ENCODE measurements at places on chromosomes 13 and 19.

- DNase-seq, result no peak
Observed at GRCh38 chr19:39370735-39371134, 20.2 kb downstream of the PAF1 start.

DNA sequence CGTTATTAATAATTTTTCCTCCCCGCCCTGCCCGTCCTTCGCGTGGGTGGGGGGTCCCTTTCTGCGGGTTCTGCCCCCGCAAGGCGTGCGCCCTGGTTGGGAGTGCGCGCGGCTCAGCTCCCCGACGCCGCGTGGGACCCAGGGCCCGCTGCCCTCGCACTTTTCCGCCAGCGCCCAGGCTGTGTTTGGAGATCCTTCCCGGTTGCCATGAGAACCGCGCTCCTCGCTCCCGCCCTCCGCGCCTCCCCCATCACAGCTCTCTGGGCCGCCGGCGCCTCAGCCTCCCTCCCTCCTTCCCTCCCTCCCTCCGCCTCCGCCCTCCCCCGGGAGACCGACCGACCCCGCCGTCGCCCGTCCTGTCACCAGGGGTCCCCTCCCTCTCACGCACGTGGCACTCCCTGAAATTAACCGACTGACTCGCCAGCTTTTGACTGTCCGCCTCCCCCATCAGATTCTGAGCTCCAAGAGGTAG, 2.4 kb upstream of the SSBP4 start:
- DNase-seq, result peak; percentile 83

GRCh38 chr19:45070861-45071544, 5.3 kb downstream of the ZNF296 start:
- no peak for DNase-seq

GRCh38 chr13:35157143-35157755, 215.2 kb downstream of the NBEA start:
- DNase-seq, result peak; percentile 51

- no peak for DNase-seq
Observed at GRCh38 chr19:56687031-56687430, 15.5 kb upstream of the ZNF835 start.

GRCh38 chr19:57903618-57904184, 12.7 kb downstream of the ZNF417 start:
- DNase-seq, result no peak

GRCh38 chr19:925526-926322, at the start of gene ARID3A:
ARID3A (plus strand) TSS chr19:926035; CDS start chr19:929529, 3,494 bp downstream.
- peak; percentile 79 for DNase-seq

DNA sequence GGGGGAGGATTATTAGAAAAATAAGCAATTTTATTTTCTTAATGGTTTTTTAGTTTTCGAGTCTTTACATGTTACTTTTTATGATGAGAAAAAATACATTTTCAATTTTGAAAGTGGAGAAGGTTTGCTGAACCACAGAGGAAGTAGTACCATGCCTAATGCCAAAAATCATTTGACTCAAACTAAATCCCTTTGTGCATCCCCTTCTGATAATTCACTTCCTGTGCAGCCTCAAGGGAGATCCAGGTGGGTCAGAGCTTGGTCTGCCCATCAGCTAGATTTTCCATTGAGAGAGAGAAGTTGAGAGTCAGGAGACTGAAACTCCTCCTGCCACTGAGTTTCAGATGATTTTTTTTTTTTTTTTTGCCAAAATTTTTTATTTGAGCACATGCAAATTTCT, 571.7 kb downstream of the LIG4 start:
- DNase-seq, result no peak

- DNase-seq, result peak; percentile 75
Observed at GRCh38 chr13:27403203-27403678, 21.2 kb upstream of the GTF3A start.

DNA sequence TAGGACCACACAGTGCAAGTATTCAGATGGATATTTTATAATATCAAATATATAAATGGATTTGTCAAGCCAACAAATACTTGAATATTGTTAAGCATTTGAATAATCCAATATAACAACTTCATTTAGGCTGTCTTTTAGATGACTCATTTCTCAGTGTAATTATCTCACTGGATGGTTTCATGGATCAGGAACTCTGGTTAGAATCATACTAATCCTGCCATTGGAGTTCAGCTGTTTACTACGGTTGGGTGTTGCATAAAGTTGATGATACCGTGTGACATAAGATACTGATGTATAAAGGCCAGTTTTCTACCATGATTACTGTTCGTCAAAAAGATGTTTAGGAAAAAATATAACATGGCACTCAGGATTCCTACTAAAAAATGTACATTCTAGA, 196.3 kb downstream of the TSHZ3 start:
- DNase-seq, result no peak

- DNase-seq, result peak; percentile 28
Observed at GRCh38 chr19:54653181-54653809, 9.5 kb upstream of the LILRB4 start.

DNA sequence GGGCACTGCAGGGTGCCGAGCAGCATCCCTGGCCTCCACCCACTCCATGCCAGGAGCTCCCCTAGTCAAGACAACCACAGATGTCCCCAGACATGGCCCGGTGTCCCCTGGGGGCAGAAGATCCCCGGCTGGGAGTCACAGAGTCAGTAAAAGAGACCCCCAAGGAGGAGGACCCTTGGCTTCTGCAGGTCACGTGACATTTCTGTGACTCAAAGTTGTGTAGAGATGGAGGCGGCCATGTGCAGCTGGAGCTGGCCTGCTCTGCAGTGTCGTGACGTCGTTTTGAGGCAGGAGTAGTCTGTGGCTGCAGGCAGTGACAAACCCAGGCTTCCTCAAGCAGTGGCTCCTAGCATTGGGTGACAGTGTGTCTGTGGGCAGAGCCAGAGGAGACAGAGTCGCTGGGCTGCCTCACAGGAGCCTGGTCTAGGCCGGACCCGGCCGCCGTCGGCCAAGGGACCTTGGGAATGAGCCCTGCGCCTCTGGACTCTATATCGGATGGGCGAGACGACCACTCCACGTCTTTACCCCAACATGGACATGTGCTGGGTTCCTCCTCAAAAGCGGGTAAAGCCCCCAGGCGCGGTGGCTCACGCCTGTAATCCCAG, 7.7 kb upstream of the DIRAS1 start:
- no peak for DNase-seq

- DNase-seq, result peak; percentile 62
Observed at GRCh38 chr13:48975101-48975855, 434 bp upstream of the FNDC3A start.

GRCh38 chr13:44967704-44968433, 21.4 kb downstream of the NUFIP1 start:
- DNase-seq, result no peak

DNA sequence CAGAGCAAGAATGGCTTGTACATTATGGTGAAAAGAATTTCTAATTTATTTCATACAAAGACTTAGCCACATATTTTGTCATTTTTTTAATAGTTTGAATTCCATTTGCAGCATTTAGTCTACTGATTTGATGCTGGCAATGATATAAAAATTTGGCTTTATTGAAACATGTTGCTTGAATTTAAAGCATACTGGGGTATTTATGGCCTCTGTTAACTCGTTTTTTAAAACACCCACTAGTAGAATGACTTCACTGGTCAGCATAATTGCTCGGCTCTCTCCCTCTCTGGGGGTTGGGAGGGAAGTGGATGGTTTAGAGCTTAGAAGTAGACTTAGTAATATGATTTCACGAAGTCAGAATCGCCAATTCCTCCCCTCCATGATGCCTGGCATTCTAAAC, 354.9 kb upstream of the HTR2A start:
- DNase-seq, result no peak

- peak; percentile 62 for DNase-seq
Observed at GRCh38 chr13:26184791-26185250, 37.3 kb downstream of the RNF6 start.

DNA sequence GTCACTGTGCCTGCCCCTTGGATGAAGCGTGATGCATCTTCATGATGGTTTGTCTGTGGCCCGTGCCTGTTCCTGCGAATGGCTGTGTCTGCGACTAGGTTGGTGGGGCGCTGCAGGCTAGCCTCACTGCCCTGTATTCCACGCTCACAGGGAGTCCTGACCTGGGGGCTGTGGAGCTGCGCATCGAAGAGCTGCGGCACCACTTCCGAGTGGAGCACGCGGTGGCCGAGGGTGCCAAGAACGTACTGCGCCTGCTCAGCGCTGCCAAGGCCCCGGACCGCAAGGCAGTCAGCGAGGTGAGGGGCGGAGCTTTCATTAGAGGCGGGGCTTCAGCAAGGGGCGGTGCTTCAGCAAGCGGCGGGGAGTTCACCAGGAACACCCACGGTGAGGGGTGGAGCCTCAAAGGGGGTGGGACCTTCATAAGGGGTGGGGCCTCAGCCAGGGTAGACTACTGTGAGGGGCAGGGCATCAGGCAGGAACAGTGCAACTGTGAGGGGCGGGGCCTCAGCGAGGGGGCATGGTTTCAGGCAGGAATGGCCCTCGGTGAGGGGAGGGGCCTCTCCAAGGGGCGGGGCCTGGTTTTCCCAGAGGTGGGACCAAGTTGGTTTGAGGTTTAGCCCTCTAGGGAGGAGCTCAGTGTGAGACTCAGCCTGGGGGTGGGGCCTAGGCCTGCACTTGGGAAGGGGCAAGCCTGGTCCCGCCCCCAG, 17.2 kb downstream of the PKN1 start:
- DNase-seq, result peak; percentile 56

DNA sequence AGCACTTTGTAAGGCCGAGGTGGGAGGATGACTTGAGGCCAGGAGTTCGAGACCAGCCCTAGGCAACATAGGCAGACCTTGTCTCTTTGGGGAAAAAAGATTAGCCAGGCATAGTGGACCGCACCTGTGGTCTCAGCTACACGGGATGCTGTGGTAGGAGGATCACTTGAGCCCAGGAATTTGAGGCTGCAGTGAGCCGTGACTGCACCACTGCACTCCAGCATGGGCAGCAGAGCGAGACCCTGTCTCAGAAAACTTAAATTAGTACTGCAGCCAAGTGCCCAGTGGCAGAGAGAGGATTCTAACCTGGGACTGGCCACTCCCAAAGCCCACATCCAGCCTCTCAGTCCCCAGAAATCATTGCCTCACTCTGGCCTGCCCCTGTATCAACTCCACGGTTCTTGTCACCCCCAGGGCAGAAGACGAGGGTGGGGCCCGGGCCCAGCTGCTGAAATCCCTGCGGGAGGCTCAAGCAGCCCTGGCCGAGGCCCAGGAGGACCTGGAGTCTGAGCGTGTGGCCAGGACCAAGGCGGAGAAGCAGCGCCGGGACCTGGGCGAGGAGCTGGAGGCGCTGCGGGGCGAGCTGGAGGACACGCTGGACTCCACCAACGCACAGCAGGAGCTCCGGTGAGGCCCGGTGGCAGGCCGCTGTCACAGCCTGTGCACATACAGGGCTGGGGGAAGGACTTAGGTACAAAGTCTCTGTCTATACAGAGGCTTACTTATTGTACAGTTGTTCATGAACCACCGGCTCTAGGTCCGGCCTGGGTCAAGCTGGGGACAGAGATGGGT, 53.4 kb downstream of the KCNC3 start:
- DNase-seq, result no peak

- no peak for DNase-seq
Observed at GRCh38 chr13:37546087-37546486, 52.5 kb downstream of the POSTN start.

- no peak for DNase-seq
Observed at GRCh38 chr13:48715977-48716376, 62.2 kb downstream of the CYSLTR2 start.

DNA sequence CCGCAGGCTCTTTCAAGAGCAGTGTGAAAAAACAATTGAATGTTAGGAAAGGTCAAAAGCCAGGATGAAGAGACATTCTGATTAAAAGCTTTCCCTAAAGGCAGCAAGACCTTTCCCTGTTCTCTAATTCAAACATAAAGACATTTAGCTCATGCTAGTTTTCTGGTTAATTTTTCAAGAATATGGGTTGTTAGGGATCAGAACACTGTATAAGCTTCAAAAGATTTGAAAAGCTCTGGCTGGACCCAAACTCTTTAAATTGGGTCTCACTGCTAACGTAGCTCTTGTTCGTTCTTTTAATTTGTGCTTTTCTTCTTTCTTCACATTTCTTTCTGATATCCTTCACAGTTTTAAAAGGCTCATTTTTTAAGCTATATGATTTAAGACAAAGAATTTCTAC, 877.0 kb downstream of the EFNB2 start:
- DNase-seq, result no peak

- no peak for DNase-seq
Observed at GRCh38 chr13:26041444-26041843, 10.4 kb downstream of the SHISA2 start.

DNA sequence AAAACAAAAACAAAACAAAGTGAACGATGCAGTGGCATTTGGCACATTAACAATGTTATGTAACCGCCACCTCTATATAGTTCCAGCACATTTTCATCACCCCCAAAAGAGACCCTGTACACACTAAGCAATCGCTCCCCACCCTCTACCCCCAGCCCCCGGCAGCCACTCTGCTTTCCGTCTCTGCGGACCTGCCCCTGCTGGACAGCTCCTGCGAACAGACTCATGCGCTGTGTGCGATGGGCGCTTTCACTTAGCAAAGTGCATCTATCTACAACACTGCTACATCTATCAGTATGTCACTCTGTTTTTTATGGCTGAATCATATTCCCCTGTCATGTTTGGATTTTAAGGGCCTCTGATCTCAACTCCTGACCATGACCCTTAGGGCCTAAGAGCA, 25.1 kb upstream of the TMEM160 start:
- DNase-seq, result no peak

DNA sequence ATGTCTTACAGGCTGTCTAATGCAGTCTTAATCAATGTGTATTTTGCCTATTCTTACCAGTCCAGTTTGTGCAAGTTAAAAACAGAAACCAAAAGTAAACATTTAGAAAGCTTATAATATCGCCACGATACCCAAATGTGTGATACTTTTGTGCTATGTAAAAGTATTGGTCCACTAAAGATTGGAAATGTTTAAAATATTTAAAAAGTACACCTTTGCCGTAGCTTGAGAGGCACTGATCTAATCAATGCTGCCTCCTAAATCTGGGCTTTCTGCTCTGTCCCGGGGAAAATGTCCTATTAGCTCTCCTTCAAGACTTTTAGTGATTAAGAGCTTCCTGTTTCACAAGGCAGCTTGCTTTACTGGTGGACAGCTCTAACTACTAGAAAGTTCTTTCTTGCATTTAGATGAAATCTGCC, 64.7 kb downstream of the DNAJC15 start:
- no peak for DNase-seq

- no peak for DNase-seq
Observed at GRCh38 chr19:58367698-58368454, 5.3 kb upstream of the ZNF497 start.

DNA sequence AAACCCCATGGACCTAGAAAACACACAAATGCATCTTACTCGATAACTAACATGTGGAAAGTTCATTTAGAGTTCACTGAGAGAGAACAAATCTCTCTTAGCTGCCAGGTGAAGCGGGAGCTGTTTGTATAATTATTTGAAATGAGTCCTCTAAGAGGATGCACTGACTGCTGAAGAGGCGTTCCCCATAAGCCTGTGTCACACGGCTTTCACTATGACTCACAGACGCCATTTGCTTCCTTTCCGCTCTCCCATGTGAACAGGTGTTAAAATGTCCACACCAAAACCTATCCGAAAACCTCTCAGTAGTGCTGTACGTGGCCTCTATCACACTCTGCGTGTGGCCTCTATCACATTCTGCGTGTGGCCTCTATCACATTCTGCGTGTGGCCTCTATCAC, 101.8 kb downstream of the SOX1 start:
- no peak for DNase-seq

Measured in ACHN (cell line).